ENCODE measurements at places on chromosomes 1 and 21. TPM values are rescaled to one million over a fixed set of nuclear protein-coding genes. Genes with fewer than 3 reads are reported as not detected.

DNA sequence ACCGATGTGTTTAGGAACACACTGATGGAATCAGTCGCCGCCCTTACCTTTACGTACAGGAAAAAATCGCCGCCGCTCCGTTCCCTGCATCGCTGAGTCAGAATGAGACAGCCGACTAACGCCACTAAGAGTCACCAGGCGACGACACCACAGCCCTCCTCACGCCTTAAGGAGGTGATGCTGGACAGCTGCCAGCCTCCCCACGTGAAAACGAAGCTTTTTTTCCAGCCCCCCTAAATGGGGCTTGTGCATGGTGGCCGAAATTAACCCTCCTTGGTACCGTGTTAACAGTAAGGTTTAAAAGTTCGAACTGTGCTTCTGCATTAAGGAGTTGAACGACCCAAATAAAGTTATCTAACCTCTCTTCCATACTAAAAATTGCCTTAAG, 511 bp downstream of the DNTTIP2 start:
- H3K27me3 ChIP-seq = no peaks in the 10 kb centered on the region
- H3K4me1 ChIP-seq = no peaks in the 10 kb centered on the region
- H3K4me3 ChIP-seq = peak overlapping the region; percentile 81
- H3K27ac ChIP-seq = peak overlapping the region; percentile 83
- peaks cover 36% of the 10 kb centered on the region for H3K36me3 ChIP-seq

DNA sequence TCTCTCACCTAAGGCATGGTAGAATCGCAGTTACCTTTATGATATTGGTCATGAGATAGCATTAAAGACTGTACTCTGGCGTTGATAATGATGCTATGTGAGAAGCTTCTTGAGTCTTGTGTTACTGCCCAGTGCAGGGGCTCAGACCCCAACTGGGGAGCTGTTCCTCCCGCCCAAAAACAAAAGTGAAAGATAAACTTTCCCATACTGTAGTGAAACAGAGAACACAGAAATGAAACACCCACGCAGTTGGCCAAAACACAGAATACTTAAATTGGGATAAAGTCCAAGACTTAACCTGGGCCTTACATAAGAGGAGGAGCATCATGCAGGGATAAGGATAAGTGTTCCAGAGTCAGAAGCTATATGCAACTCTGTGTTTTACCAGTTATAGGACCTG, 130.6 kb downstream of the HHIPL2 start:
- no peaks in the 10 kb centered on the region for H3K4me1 ChIP-seq
- no peak overlapping the region for H3K4me3 ChIP-seq
- H3K36me3 ChIP-seq = no peaks in the 10 kb centered on the region
- no peak overlapping the region for H3K27ac ChIP-seq

- no peaks in the 10 kb centered on the region for H3K4me1 ChIP-seq
- no peak overlapping the region for H3K4me3 ChIP-seq
- no peak for DNase-seq
- no peak overlapping the region for H3K27ac ChIP-seq
- H3K27me3 ChIP-seq = no peaks in the 10 kb centered on the region
- no peaks in the 10 kb centered on the region for H3K36me3 ChIP-seq
These were observed 136.5 kb upstream of the KCNK1 start for GRCh38 chr1:233477359-233477758.

DNA sequence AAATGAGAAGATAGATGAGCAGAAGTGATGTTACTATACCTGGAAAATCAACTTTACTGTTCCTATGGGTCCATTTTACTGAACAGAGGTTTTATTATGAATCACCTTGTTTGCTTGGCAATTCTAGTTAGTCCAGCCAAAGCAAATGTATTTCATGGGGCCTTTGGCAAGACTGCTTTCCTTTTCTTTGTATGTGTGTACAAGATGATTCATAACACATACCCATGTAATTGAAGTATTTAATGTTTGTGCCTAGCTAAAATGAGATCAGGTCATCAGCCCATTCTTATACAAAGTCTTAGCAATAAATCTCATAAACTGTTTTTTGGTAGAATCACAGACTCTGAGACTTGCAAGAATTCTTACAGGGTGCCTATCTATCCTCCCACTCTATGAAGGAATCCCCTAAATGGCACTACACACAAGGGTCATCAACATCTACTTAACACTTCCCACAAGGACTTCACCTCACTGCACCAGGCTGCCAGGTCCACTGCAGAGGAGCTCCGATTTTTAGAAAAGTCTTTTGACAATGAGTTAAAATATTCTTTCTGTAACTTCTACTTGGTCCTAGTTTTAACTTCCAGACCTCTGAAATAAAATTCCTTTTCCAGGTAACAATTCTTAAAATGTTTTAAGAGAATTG, 58.5 kb downstream of the LPAR3 start:
- H3K4me3 ChIP-seq = no peak overlapping the region
- H3K4me1 ChIP-seq = no peaks in the 10 kb centered on the region
- H3K27ac ChIP-seq = no peak overlapping the region
- no peaks in the 10 kb centered on the region for H3K36me3 ChIP-seq

DNA sequence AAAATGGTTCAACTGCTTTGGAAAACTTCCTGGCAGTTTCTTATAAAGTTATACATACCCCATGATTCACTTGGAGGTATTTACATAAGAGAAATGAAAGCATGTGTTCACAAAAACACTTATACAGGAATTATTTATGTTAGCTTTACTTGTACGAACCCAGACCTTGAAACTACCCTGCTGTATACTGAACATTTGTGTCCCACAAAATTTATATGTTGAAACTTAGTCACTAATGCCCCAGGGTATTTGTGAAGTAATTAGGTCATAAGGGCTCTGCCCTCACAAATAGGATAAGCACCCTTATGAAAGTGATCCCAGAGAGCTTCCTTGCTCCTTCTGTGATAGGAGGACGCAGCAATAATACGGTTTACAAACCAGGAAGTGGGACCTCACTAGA, 42.7 kb upstream of the B3GALT2 start:
- no peak overlapping the region for H3K4me3 ChIP-seq
- H3K4me1 ChIP-seq = no peaks in the 10 kb centered on the region
- H3K36me3 ChIP-seq = no peaks in the 10 kb centered on the region
- H3K27ac ChIP-seq = no peak overlapping the region
- H3K27me3 ChIP-seq = no peaks in the 10 kb centered on the region

GRCh38 chr21:15278279-15278678, 213.5 kb upstream of the NRIP1 start:
- H3K36me3 ChIP-seq = no peaks in the 10 kb centered on the region
- H3K27me3 ChIP-seq = no peaks in the 10 kb centered on the region
- H3K27ac ChIP-seq = no peak overlapping the region
- DNase-seq = no peak

DNA sequence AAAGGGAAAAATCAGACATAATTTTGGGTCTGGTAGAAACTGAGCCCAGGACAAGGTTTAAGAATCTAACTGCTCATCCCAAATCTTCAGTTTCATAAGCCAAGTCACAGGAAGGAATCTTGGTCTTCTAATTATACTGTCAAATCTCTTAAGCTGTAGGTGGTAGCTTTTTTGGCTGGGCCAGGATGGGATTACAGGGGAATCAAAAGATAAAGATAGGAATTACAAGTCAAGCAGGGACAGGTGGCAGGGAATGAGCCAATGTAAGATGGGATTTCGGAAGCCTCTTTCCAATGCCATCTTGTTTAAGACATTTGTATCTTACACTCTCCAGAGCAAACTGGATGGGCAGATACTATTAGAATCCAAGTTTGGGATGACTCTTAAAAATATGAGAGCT, 383.5 kb downstream of the KCNH1 start:
- no peak overlapping the region for H3K4me3 ChIP-seq
- peaks cover 6% of the 10 kb centered on the region for H3K4me1 ChIP-seq
- no peak overlapping the region for H3K27ac ChIP-seq
- no peaks in the 10 kb centered on the region for H3K27me3 ChIP-seq
- no peak for DNase-seq

- H3K27me3 ChIP-seq = no peaks in the 10 kb centered on the region
- no peak overlapping the region for H3K27ac ChIP-seq
- no peak overlapping the region for H3K4me3 ChIP-seq
- H3K4me1 ChIP-seq = no peaks in the 10 kb centered on the region
- no peaks in the 10 kb centered on the region for H3K36me3 ChIP-seq
These were observed 330.0 kb downstream of the BARHL2 start for GRCh38 chr1:90386899-90387720.

DNA sequence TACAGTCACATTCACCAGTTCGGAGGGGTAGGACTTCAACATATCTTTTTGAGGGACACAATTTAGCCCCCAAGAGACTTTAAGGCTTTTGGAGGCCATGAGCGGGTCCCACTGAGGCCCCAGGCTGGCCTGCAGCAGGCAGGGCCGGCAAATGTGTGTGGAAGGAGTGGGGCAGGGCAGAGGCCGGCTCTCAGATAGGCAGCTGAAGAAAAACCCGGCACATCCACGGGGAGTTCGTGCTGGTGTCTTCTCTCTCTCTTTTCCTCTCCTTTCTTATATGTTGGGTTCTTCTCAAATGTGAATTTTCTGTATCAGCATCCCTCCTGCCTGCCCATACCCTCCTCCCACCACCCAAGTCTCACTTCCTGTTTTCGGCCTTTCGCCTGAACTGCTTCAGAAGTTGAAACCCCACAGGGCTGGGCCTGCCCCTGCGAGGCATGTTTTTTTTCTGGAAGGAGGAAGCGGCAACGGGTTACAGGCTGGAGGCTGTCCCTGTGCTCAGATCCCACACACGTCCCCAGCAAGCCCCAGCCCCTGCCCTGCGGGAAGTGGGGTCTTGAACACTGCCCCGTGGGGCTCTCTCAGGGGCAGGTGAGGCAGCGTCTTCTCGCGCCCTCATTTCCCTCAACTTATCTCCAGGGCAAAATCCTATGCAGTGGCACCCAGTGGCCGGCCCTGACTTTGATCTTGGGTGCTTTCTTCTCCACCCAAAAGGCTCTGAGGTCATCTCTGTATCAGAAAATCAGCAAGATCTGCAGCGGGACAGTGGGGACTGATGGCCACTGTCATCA, 9.7 kb upstream of the UMODL1 start:
- no peak for DNase-seq
- peaks cover 46% of the 10 kb centered on the region for H3K27me3 ChIP-seq
- H3K36me3 ChIP-seq = no peaks in the 10 kb centered on the region
- H3K4me3 ChIP-seq = no peak overlapping the region

GRCh38 chr1:23403735-23404486, 20.6 kb downstream of the TCEA3 start:
- H3K27ac ChIP-seq = no peak overlapping the region
- no peaks in the 10 kb centered on the region for H3K36me3 ChIP-seq
- peak; percentile 96 for DNase-seq
- no peaks in the 10 kb centered on the region for H3K27me3 ChIP-seq
- H3K4me1 ChIP-seq = peaks cover 16% of the 10 kb centered on the region
- peak overlapping the region; percentile 19 for H3K4me3 ChIP-seq

- H3K4me3 ChIP-seq = no peak overlapping the region
- H3K27me3 ChIP-seq = no peaks in the 10 kb centered on the region
- H3K4me1 ChIP-seq = no peaks in the 10 kb centered on the region
- no peaks in the 10 kb centered on the region for H3K36me3 ChIP-seq
- DNase-seq = no peak
- no peak overlapping the region for H3K27ac ChIP-seq
These were observed 167.1 kb downstream of the ATP6V1G3 start for GRCh38 chr1:198373376-198373775.

DNA sequence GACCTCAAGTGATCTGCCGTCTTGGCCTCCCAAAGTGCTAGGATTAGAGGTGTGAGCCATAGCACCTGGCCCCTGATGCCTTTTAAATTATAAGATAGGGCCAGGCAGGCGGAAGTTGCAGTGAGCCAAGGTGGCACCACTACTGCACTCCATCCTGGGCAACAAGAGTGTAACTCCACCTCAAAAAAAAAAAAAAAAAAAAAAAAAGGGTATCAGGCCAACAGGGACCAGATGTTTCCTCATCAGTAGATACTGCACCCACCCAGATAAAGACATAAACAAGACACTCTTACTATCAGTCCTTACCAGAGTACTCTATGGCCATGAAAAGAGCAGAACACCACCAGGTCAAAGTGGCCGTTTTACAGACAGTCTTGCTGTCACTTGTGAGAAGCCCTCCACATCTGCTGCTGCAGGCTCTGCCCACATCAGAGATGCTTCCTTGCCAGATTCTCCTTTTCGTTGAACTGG, 3.3 kb downstream of the C21orf58 start:
- no peaks in the 10 kb centered on the region for H3K27me3 ChIP-seq
- DNase-seq = no peak
- H3K36me3 ChIP-seq = peaks cover 27% of the 10 kb centered on the region

- no peak overlapping the region for H3K4me3 ChIP-seq
- no peaks in the 10 kb centered on the region for H3K4me1 ChIP-seq
- H3K27me3 ChIP-seq = 0 out of 2 replicates have a peak, but pooled peaks cover 2% of the 10 kb centered on the region
- no peaks in the 10 kb centered on the region for H3K36me3 ChIP-seq
- DNase-seq = no peak
These were observed 409.2 kb downstream of the USH2A start for GRCh38 chr1:216014086-216014485.

- DNase-seq = no peak
- no peaks in the 10 kb centered on the region for H3K36me3 ChIP-seq
- H3K27ac ChIP-seq = no peak overlapping the region
- H3K4me3 ChIP-seq = no peak overlapping the region
These were observed 11.0 kb upstream of the REN start for GRCh38 chr1:204177133-204177532.

DNA sequence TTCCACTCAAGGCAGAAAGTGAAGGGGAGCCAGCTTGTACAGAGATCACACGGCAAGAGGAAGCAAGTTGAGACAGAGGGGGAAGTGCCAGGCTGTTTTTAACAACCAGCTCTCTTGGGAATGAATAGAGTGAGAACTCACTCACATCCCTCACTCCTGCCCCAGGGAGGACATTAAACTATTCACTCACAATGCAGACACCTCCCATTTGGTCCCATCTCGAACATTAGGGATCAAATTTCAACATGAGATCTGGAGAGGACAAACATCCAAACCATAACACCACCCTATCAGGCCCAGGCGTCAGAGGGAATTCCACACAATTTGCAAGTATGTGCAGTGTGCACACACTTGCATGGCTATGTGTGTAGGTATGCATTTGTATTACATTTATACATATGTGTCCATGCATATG, 62.7 kb downstream of the DMAP1 start:
- H3K4me3 ChIP-seq = no peak overlapping the region
- no peaks in the 10 kb centered on the region for H3K27me3 ChIP-seq
- no peak overlapping the region for H3K27ac ChIP-seq
- H3K4me1 ChIP-seq = no peaks in the 10 kb centered on the region

DNA sequence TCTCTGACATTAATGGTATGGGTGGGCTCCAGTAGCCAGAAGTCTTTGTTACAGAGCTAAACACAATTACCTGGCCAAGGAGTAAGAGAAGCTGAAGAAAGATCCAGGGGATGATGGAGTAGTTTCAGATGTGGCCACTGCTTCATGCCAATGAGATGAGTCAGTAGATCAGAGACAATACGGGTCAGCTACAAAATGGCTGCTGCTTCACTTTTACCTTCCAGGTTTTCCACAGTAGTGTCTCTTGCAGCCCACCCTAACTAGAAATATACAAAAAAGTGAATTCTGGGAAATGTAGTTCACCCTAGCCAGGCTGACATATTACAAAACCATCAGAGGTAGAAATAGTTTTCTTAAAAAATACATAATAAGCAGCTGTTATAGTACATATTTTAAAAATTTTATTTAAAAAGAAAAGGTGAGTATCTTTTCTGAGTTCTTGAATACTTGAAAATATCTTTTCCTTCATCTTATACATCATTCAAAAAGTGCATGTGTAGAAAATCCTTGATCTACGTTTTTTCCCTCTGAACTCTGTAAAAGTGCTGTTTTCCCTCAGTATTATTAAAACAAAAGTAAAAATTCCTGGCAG, 36.1 kb downstream of the LRIF1 start:
- no peaks in the 10 kb centered on the region for H3K4me1 ChIP-seq
- peak; percentile 3 for DNase-seq
- H3K27ac ChIP-seq = no peak overlapping the region

Gene ST6GALNAC5
- total RNA-seq = not detected

Gene GPR52
- total RNA-seq = 0.76 TPM

Gene TMOD4
- not detected for total RNA-seq

Measured in SJCRH30 (cell line).